ENCODE measurements at places on chromosomes 11 and 22. TPM values are rescaled to one million over a fixed set of nuclear protein-coding genes. Genes with fewer than 3 reads are reported as not detected.

The TMPRSS5 gene
- under 0.01 TPM for total RNA-seq

The RRP7A gene
- 29.5 TPM for total RNA-seq

The FREY1 gene
- 1.4 TPM for total RNA-seq

The HTR3A gene
- not detected for total RNA-seq

The OR8D4 gene
- total RNA-seq: not detected

The RANBP1 gene
- 164 TPM for total RNA-seq

The DDTL gene
- 1.7 TPM for total RNA-seq

The CHORDC1 gene
- total RNA-seq: 65.6 TPM

The CEP126 gene
- 1.0 TPM for total RNA-seq

The LUZP2 gene
- 0.36 TPM for total RNA-seq

The GLYAT gene
- not detected for total RNA-seq

The ACR gene
- total RNA-seq: 0.14 TPM

The BTG4 gene
- 0.43 TPM for total RNA-seq

The RASD2 gene
- total RNA-seq: under 0.01 TPM

The MMP8 gene
- not detected for total RNA-seq

The TEX54 gene
- total RNA-seq: not detected

The OR51D1 gene
- total RNA-seq: not detected

The BIK gene
- 22.9 TPM for total RNA-seq

The PPFIBP2 gene
- 35.0 TPM for total RNA-seq

The DRD2 gene
- total RNA-seq: 0.14 TPM

The OR52A1 gene
- total RNA-seq: not detected
